ENCODE measurements at places on chromosomes 11 and 22. TPM values are rescaled to one million over a fixed set of nuclear protein-coding genes. Genes with fewer than 3 reads are reported as not detected.

Gene GDPD4
- not detected for total RNA-seq

Gene SNAP29
- 22.8 TPM for total RNA-seq

Gene OR52M1
- not detected for total RNA-seq

Gene CRACR2B
- 1.1 TPM for total RNA-seq

Gene ARL14EP
- total RNA-seq = 19.9 TPM

Gene CASTOR1
- 24.0 TPM for total RNA-seq

Gene RNF215
- total RNA-seq = 19.8 TPM

Gene ARFGAP3
- total RNA-seq = 44.8 TPM
